GDM1 (cell line): ENCODE measurements at places on chromosomes 7 and 10.

GRCh38 chr7:35975851-35976454 is 175.1 kb downstream of the SEPTIN7 start:
- peak; percentile 42 for DNase-seq

- no peak for DNase-seq
These were observed 285.9 kb upstream of the CSTF2T start for GRCh38 chr10:51985336-51985735.

DNA sequence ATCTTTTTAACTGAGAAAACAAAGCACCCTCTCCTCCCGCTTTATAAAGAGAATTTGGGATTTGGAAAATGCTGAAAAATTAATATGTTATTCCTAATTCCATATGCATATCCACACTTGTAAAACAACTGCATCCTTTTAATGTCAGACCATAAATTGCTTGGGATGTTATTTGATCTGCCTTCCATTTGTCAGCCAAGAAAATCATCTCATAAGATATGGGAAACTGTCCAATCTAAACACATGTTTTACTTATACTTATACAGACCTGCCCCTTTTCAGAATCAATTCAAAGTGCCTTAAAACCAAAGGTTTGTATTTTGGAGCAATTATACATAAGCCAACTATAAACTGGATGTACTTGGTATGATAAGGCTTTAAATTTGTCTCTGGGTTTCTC is 595.5 kb upstream of the PFKP start:
- no peak for DNase-seq

DNA sequence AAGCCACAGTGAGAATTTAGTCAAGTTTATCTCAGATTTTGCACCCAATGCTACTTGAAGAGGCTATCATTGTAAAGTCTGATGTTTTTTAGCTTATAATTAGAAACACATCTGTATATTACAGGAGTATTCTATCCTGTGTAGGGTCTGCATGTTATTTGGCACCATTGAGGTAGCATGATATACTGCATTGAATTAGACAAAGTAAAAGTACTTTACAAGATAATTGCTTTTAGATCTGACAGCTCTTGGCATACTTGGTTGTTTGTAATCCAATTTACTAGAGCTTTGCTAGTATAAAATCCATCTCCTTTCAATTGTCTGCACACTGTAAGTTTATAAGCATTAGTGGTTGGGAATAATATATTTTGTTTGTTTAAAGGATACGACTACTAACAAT is 714.3 kb downstream of the ANKRD7 start:
- no peak for DNase-seq

GRCh38 chr10:3226960-3227744 is 54.6 kb upstream of the PITRM1 start:
- no peak for DNase-seq

GRCh38 chr7:73470208-73470607 is 36.6 kb downstream of the FZD9 start:
- DNase-seq, result no peak
